Activated naive CD8-positive, alpha-beta T cell treated with anti-CD3 and anti-CD28 coated beads, Interleukin-2, amount 50 U/mL, for 24 hours (primary cell): ENCODE measurements at places on chromosomes 12 and 14.

- no peak for DNase-seq
Measured at GRCh38 chr12:1382151-1382550, 212.2 kb downstream of the FBXL14 start.

DNA sequence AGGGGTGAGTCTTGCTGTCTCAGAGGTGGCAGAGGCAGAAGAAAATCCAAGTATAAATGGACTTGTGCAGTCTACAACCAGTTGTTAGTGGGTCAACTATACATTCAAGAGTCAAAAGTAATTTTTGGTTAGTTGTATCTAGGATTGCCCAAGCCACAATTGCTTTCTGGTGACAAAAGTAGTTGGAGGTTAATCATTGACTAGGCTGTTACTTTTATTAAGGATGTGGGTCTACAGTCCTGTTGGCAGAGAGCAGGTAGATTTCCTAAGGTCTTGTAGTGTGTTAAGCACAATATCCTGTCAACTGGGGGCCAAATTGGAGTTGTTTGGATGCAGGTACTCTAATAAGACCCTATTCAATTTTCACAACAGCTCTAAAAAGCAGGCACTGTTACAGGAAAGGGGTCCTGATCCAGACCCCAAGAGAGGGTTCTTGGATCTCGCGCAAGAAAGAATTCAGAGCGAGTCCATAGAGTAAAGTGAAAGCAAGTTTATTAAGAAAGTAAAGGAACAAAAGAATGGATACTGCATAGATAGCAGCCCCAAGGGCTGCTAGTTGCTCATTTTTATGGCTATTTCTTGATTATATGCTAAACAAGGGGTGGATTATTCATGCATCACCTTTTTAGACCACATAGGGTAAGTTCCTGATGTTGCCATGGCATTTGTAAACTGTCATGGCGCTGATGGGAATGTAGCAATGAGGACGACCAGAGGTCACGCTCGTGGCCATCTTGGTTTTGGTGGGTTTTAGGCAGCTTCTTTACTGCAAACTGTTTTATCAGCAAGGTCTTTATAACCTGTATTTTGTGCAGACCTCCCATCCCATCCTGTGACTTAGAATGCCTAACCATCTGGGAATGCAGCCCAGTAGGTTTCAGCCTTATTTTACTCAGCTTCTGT is 232.6 kb upstream of the SRRM4 start:
- DNase-seq: no peak

- no peak for DNase-seq
Measured at GRCh38 chr14:71498212-71498611, 434.0 kb upstream of the RGS6 start.

GRCh38 chr12:29241821-29242591 is 92.9 kb downstream of the FAR2 start:
- DNase-seq: no peak

GRCh38 chr12:114903083-114903691 is 219.2 kb upstream of the TBX3 start:
- DNase-seq: no peak

DNA sequence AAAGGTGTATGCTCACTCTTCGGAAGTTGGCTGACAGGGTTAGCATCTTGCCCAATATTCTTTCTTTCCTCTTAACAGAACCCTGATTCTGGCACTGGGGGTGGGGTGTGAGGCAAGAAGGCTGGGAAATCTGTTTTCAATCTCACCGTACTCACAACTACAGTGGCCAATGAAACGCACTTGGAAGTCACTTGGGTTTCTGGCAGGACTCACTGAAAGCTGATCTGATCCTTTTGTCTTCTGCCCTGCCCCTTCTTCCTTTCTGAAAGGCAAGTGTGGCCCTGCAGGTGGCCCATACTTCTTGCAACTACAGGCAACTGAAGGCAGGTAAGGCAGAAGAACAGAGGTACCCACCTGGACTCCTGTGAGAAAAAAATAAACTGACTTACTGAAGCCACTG is 106.9 kb downstream of the STXBP6 start:
- DNase-seq: no peak

GRCh38 chr12:79591988-79592387 is 98.8 kb downstream of the PAWR start:
- DNase-seq: no peak

DNA sequence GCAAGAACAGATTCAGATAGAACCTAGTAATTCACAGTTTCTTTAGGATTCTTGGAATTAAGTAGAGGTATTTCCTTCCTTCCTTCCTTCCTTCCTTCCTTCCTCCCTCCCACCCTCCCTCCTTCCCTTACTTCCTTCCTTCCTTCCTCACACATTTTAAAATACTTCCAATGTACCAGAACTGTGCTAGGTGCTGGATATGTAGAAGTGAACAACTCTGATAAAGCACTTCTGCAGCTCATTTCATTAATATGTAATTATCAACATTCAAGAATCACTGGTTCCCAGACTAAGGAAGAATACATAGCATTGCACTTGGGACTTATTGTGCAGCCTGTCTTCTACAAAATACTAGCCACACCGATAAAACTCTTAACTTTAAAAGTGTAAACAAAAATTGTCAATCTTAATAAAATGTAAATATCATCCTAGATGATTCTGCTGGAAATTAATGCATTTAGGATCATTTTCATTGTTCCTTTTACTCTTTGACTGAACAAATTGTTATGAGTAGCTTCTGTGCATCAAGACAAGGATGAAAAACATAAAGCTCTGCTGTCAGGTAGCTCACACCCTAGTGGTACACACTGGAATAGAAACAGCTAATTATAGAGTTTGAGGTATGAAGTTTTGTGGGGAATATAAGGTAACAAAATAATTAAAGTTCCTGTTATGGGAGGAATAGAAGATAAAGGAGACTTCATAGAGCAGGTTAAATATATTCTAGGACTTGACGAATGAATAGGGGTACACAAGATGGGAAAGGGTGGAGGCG is 99.9 kb upstream of the MYF6 start:
- no peak for DNase-seq

DNA sequence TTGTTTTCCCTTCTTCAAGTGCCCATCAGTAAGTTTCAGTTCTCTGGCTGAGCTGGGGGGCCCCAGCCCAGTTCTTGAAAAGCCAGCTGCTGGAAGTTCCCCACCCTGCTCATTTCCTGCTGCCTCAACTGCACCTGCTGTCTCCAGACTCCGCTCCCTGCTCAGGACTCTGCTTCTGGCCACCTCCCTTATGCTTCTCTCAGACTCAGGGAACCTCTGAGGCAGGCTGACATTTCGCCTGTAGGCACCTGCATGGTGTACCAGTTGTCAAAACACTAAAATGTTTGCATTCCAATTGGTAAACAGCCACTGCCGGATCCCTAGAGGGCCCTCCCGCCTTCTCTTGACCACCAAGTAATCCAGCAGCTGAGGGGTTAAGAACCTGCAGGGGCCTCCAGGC is 136.5 kb upstream of the VRK1 start:
- DNase-seq: no peak

- peak; percentile 18 for DNase-seq
Measured at GRCh38 chr14:65462411-65462810, 49.9 kb downstream of the FUT8 start.

DNA sequence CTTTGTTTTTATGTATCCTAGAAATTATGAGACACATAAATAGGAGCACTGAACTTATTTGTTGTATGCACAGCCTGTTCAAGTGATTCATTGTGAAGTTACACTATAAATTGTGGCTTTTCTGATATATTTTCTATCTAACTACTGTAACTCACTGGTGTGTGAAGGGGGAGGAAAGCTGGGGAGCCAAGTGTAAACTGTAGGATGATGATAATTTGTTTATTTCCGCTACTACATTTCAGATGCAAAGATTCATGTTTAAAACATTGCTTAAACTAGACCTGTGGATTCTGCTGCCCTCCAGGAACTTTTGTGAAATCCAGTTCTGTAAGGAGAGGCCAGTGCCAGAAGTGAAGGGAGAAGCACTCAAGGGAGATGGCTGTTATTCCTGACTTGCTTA is 3.3 kb downstream of the TMTC2 start:
- DNase-seq: no peak

DNA sequence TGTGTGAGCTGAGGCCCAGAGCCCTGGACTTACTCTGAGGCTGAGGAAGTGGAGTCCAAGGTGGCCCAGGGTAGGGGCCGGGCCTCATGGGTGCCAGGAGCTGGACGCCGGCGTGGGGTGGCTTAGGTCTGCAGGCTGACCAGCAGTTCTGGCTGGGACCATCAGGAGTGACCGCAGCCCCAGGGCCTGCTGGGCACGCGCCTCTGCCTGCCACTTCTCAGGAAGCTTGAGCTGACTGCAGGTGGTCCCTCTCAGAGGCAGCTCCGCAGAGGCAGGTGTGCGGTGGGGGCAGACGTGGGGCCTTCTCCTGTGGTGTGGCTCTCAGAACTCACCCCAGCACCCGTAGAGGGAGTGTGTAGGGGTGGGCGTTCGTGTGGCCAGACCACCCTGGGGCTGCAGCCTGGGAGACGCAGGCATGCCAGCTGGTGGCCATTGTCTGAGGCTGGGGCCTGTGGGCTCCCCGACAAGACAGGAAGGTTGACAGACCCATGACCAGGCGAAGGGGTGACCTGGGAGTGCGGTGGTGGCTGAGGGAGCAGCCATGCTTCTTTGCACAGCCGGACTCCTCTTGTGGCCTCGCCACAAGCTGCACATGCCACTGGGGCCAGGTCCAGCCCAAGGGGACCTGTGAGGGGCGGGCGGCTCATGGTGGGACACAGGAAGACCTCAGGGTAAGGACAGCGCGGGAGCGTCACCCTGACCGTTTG is 40.0 kb upstream of the TEX22 start:
- no peak for DNase-seq

DNA sequence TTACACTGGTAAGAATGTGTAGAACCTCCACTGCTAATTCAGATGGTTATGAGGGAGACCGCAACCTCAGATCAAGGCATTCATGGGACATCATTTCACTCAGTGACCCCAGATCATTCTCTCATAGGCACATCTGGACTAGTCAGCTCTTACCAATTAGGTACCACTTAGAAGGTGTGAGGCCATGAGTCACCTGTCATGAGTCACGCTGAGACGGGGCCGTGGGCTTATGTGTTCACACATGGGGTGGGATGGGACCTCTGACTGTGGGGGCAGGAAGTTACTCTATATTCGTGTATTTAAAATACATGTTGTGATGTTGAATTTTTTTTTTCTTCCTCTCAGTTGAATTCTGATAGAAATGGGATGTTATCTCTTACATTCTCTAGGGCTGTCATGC is 55.9 kb downstream of the CCDC92 start:
- peak; percentile 64 for DNase-seq

DNA sequence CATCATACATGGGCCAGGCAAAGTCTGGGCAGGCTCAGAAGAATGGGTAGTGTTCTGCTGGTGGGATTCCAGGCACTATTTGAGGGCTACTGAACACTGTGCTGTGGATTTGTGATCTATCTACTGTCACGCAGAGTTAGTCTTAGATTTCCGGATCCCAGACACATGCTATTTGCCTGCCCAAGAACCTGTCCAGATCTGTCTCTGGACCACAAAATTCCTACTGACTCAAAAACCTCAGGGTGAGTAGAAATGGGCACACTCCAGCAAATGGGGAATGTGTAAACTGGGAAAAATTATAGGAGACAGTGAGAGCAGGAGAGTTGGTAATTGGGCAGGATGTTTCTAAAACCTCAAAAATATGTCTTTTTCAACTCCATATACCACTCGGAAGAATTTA is 129.9 kb downstream of the GALC start:
- no peak for DNase-seq

DNA sequence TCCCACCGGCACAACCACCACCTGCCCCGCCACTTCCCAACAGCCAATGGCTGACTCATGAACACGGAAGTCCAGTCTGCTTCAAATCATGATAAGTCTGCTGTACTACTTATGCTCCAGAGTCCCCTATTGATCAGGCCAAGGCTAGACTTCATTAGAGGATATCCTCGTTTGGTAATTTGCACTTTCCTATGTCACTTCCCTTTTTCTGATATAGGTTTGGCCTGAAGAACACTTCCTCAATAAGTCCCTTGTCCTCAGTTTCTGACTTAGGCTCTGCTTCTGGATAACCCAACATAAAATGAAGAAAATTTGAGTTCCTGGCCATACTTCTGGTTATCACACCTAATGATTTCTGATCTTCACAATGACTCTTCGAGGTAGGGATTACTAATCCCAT is 45.3 kb downstream of the IFNG-AS1 start:
- DNase-seq: no peak

DNA sequence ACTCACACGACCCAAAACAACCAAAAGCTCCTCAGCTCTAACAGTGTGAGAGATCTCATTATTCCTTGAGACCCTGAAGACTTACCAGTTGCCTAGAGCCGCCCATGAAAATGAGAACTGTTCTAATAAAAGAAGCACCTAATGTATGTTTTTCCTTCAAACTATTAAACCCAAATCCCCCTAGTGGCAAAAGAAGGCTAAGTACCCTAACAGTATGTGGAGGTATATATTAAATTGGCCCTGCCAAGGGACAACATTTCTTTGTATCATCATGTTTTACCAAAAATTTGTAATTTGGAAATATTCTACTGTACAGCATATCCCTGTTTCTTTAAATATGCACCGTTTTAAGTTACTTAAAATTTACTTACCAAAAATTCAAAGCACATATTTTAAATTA is 38.0 kb upstream of the PPFIA2 start:
- DNase-seq: no peak

- DNase-seq: no peak
Measured at GRCh38 chr12:20716985-20717384, 21.9 kb downstream of the SLCO1C1 start.

DNA sequence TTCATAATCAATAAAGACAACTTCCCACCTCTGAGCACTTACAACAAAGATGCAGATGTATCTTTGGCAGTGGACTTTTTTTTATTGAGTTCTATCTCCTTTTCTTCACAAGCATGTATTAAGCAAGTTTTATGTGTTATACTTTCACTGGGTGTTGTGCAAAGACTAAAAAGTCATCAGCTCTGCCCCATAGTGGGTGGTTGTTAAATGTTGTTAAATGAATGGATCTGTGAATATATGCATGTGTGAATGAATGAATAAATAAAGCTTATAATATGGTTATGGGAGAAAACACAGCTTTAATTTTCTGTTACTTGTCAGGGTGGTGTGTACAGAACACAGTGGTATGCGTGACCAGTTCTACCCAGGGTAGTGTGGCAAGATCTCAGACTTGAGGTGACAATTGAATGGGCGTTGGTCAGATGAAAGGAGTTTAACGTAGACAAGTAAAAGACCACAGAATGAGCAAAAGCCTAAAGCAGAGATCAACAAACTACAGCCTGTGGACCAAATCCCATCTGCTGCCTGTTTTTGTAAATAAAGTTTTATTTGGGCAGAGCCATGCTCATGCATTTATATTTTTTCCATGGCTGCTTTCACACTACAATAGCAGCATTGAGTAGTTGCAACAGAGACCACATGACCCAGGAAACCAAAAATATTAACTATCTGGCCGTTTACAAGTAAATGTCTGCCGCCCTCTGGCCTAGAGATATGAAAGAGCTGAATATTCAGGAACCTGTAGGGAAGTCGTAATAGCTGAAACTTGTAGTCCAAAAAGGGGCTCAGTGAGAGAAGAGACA is 207.4 kb upstream of the EEA1 start:
- no peak for DNase-seq

GRCh38 chr12:68435816-68436215 is 103.7 kb upstream of the MDM1 start:
- no peak for DNase-seq
